ENCODE measurements at places on chromosomes 16 and 17. TPM values are rescaled to one million over a fixed set of nuclear protein-coding genes. Genes with fewer than 3 reads are reported as not detected.
A peak's percentile ranks its signal among the peaks of the same experiment; 100 is the strongest.

DNA sequence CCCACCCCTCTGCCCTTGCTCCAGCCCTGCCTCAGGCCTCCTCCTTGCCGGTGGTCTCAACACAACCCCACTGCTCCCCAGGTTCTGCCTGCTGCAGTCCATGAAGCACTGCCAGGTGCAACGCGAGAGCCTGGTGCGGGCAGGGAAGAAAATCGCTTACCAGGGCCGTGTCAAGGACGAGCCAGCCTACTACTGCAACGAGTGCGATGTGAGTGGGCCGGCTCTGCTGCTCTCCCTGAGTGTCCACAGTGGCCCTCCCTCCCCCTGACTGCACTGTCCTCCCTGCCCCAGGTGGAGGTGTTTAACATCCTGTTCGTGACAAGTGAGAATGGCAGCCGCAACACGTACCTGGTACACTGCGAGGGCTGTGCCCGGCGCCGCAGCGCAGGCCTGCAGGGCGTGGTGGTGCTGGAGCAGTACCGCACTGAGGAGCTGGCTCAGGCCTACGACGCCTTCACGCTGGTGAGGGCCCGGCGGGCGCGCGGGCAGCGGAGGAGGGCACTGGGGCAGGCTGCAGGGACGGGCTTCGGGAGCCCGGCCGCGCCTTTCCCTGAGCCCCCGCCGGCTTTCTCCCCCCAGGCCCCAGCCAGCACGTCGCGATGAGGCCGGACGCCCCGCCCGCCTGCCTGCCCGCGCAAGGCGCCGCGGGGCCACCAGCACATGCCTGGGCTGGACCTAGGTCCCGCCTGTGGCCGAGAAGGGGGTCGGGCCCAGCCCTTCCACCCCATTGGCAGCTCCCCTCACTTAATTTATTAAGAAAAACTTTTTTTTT is 1.8 kb upstream of the TMEM88 start:
- DNase-seq: peak; percentile 84

DNA sequence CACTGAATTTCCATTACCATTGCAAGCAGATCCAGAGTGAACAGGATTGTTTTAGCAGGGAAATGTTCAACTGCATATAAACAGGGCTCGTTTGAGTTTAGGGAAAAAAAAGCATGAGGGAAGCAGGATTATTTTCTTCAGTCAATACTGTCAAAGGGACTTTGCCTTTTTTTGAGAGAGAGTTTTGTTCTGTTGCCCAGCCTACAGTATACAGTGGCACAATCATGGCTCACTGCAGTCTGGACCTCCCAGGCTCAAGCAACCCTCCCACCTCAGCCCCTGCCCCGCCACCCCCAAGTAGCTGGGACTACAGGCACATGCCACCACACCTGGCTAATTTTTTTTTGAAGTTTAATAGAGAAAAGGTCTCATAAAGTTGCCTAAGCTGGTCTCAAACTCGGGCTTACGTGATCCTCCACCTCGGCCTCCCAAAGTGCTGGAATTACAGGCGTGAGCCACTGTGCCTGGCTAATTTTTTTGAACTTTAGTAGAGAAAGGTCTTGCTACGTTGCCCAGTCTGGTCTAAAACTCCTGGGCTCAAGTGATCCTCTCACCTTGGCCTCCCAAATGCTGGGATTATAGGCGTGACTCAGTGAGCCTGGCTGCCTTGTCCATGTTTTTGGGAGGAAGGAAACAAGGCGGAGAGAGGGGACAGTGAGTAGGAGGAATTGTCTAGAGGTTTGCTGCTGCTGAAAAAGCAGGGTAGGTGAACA is 14.8 kb downstream of the PKD1L3 start:
- DNase-seq: no peak

DNA sequence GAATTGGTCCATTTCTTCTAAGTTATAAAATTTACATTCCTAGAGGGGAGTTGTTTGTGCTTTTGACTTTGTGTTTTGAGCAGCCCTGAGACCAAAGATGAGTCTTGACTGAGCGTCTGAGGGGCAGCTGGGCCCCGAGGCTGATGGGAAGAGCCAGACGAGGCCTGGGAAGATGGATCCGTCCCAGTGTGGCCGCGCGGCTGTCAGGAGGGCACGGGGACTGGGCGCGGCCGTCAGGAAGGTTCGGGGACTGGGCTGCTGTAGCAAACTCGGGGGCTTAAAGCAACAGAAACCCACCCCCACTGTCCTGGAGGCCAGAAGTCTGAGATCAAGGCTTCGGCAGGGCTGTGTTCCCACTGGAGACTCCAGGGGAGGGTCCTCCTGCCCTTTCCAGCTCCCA is 38.2 kb upstream of the GNG13 start:
- peak; percentile 53 for DNase-seq

DNA sequence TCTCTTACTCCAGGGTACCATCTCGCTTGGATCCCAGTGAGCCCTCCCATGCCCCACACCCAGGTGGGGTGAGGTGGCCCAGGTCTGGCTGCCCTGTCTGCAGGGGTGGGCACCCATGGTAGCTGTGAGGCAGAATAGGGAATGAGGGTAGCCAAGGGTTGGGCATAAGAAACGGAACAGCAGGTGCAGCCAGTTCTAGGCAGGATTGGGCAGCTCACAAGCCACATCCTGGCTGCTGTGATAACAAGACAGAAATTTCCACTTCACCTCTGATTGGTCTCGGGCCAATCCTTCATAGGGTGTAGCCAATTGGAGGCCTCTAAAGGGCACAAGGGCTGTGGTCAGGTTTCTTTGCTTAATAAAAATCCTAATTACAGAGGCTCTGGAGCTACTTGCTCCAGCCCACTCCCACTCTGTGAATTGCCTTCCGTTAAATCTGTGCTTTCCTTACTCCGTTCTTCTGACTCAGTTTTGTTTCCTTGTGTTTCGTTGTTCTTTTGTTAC is 1.5 kb upstream of the ARHGDIG start:
- DNase-seq: no peak

DNA sequence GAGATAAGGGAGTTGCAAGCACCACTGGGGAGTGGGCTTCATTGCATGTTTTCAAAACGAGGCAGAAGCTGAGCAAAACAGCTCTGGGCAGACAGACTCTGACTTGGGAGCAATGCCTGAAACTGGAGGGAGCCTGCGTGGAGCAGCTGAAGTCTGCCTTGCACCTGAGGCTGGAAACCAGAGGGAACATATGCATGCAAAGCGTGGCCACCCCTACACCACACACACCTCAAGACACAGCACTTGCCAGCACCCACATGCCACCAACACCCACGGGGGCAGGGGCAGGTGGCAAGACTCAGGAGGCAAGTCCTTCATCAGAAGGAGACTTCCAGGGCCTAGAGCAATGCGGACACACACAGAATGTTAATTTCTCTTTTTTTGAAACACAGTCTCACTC is 45.8 kb downstream of the COTL1 start:
- DNase-seq: no peak

DNA sequence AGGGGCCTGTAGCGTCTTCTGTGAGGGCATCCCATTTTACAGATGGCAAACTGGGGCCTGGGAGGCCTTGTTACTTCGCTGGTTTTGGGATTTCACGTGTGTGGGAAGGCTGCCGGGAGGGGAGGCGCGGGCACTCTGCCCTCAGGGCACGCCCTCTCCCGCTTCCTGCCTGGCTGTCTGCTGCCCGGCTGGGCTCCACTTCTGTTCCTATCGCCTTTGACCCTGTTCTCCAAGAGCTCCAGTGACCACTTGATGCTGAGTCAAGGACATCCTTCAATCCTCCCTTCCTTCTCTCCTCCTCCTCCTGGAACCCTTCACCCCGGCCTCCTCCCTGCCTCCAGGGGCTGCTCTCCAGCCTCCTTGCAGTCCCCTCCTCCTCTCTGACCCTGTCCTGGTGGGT is 16.0 kb downstream of the SPNS3 start:
- peak; percentile 55 for DNase-seq

GRCh38 chr17:42780851-42781638 is 635 bp downstream of the WNK4 start:
- DNase-seq: no peak

- DNase-seq: no peak
Measured at GRCh38 chr16:58863042-58863441, 128.9 kb upstream of the GOT2 start.

GRCh38 chr17:1487939-1488825 is 4.3 kb downstream of the MYO1C start:
- DNase-seq: peak; percentile 96

ZP2 gene
- total RNA-seq: not detected

PDE6G gene
- 19.0 TPM for total RNA-seq

ARSG gene
- total RNA-seq: 15.7 TPM

CD300E gene
- total RNA-seq: not detected

BRICD5 gene
- total RNA-seq: 3.9 TPM

TGFB1I1 gene
- 3.1 TPM for total RNA-seq
